ENCODE measurements at places on chromosomes 4 and X.

DNA sequence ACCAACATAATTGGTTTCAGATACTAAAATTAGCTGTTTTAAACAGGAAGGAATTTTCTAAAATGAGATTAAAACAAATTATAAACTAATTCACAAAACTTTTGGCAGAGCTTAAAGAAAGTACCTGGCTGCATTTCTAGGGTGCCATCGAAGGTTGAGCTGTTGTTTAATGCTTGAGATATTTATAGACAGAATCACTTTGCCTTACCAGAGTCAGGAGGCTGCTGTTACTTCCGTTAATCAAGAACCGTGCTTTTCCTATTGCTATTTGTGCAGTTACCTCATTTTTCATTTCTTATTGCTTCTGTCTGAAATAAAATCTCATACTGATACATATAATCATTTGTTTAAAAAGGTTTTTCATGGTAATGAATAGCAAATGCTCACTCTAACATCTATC lies 242.9 kb downstream of the TECRL start:
- DNase-seq = no peak

- no peak for DNase-seq
Observed at GRCh38 chr4:86928400-86929255, 6.2 kb upstream of the AFF1 start.

- no peak for DNase-seq
Observed at GRCh38 chr4:5300283-5300682, 249.0 kb downstream of the STK32B start.

- DNase-seq = no peak
Observed at GRCh38 chrX:13742397-13743176, 8.0 kb downstream of the OFD1 start.

GRCh38 chrX:45166781-45167180 lies 33.9 kb downstream of the DIPK2B start:
- no peak for DNase-seq

- no peak for DNase-seq
Observed at GRCh38 chr4:7209699-7210098, 17.4 kb downstream of the SORCS2 start.

GRCh38 chr4:47824840-47825239 lies 13.0 kb downstream of the CORIN start:
- DNase-seq = no peak

- DNase-seq = no peak
Observed at GRCh38 chr4:36241771-36242170, 2.5 kb downstream of the ARAP2 start.
